Omental fat pad (tissue), 4 donors: ENCODE measurements at places on chromosomes 11 and 22. TPM values are rescaled to one million over a fixed set of nuclear protein-coding genes. Genes with fewer than 3 reads are reported as not detected.

DNA sequence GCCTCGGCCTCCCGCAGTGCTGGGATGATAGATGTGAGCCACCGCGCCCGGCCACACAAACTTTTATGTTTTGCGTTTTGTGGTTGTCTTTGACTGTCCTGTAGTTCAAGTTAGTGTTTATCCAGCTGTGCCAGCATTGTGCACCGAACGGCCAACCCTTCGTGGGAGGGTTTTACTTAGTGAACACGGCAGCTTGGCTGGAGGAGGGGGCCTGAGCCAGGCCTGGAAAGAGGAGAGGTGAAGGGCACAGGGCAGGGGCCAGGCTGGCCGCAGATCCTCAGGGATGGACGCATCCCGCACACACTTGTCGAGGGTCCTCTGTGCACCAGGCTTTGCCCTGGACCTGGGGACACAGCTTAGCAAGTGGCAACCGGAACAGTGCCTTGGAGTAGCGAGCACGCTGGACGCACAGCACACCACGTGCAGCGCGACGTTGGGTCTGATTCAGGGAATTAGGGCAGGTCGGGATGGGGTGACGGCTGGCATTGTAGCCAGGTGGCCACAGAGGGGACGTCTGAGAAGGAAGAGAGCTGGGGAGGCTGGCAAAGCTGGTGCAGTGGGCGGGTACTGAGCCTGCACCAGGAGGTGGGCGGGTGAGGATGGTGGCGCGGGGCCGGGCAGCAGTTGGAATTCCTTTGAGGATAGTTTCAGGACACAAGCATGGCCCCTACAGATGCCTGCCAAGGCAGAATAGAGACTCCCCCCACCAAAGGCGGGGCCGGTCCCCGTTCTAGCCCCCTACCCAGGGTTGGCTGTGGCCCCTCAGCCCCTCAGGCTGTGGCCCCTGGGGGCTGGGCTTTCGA, 13.4 kb downstream of the EPS8L2 start:
- DNase-seq, result no peak

DNA sequence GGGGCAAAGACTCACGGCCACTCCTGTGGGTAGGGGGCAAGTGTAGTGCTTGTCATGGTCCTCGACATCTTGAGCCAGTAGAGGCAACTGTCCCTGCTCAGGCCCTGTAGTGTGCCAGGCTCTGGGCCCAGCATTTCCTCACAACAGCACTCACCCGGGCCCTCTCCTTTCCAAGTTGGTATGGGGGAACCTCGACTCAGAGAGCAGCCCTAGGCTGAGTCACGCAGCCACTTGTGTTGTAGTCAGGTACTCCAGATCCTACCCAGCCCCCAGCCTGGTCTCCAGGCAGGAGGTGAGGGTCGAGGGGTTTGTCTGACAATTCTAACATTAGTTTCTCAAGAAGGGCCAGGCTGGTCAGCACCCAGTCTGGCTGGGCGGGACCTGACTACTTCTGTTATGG, 4.1 kb downstream of the RELT start:
- no peak for DNase-seq

- DNase-seq, result no peak
Measured at GRCh38 chr11:25183411-25183810, 686.6 kb downstream of the LUZP2 start.

DNA sequence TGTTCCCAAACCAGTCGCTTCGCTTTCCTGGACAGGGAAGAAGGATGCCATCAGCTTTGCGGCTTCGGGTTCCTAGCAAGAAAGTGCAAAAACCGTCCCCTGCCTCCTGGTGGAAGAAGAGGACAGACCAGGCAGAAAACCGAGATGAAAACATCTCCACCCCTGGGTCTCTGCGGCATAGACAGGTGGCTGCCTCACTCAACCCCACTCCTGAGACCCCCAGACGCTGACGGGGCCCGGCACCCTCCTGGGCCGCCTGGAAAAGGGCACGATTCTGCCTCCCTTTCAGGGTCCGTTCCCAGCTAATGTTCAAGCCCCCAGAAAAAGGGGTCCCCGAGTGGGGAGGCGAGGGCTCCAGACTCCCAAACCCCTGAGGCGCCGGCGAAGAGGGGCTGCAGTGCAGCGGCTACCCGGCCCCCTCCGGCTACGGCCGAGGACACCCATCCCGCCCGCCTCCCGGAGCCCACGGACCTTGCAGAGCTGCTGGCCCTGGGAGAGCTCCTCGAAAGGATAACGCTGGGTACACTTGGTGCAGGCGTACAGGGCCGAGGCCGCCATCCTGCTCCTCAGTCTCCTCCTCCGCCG, 569 bp downstream of the FAM76B start:
- no peak for DNase-seq

OR5A1 gene
- total RNA-seq, result not detected

MISFA gene
- total RNA-seq, result 1.8 TPM

SEPTIN5 gene
- 19.1 TPM for total RNA-seq

PVALB gene
- not detected for total RNA-seq

CALCA gene
- total RNA-seq, result 0.74 TPM
